Erythroblast (primary cell): ENCODE measurements at places on chromosomes 11 and 22.

GRCh38 chr11:78985663-78986062, 411.0 kb upstream of the NARS2 start:
- DNase-seq, result no peak

DNA sequence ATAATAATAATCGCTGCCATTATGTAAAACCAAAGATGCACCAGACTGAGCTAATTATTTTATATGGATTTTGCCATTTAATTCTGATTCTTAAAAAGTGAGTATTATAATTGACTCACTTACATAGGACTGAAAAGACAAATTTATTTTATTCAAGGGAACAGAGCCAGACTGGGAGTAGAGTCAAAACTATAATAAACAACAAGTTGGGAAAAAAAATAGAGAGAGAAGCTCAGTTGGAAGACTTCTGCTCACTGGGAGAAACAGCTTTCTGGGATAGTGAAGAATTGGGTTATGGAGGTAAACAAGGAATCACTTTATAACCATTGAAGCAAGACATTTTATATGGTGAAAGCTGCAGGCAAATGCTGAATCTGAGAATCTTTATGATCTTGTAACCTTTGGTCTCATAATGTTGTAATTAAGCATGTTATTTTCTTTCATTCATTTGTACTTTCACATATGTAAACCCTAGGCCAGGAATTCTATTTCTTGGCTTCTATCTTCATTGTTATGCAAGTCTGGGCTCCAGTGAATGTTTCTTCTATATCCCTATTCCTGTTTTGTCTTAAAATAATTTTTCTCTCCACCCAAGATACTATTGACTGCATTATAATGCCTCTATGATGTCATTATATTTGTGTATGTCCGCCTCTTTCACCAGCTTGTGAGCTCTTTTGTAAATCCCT, 725.3 kb upstream of the CCDC179 start:
- no peak for DNase-seq

DNA sequence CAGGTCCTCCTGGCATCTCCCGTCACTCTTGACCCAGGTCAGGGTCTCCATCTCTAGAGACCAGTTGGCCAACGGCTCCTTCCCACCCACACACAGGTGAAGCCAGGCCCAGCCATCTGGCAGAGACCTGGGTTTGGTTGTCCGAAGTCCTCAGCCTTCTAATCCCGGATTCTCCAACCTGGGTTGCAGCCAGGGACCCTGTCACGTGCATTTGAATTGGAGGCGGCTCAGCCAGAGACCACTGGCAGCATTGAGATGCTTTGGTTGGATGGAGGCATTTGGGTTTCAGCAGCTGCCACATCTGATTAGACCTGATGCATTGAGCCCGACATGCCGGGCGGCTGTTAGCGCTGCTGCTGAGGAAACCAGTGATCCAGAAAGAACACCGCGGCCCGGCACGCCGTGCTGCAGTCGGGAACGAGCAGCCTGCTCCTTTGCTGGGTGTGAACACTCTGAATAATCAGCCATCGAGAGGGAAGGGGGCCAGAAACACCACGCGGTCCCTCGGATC, 163.2 kb downstream of the BRD1 start:
- DNase-seq, result no peak

DNA sequence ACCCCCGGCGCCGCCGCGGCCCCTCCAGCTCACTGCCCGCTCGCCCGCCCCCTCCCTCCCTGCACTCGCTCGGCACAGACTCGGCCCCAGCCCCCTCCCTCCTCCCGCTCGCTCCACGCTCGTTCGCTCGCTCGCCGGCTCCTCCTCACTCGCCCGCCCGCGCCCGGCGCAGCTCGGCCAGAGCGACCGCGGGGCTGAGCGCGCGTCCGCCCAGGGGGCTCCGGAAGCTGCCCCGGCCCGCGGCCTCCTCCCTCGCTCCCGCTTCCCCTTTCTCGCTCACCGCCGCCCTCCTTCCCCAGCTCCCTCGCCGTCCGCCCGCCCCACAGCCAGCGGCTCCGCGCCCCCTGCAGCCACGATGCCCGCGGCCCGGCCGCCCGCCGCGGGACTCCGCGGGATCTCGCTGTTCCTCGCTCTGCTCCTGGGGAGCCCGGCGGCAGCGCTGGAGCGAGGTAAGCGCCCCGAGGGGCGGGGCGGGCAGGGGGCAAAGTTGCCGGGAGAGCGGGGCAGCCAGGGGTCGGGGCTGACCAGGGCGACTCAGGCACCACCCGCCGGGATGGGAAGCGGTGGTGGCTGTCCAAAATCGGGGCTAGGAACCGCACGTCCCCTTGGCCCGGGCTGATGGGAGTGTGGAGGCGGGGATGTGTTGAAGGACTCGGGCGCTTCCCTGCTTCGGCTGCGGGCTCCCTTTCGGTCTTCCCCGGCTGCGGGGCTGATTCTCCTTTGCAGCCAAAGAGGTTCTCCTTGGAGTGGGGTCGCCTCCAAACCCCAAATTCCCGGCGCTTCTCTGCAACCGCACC, at the start of gene SEZ6L:
Gene SEZ6L, plus strand, starts transcription at position 148 of the 797 bp plus-strand sequence. Its CDS starts 208 bp downstream, at position 356.
- DNase-seq, result no peak

DNA sequence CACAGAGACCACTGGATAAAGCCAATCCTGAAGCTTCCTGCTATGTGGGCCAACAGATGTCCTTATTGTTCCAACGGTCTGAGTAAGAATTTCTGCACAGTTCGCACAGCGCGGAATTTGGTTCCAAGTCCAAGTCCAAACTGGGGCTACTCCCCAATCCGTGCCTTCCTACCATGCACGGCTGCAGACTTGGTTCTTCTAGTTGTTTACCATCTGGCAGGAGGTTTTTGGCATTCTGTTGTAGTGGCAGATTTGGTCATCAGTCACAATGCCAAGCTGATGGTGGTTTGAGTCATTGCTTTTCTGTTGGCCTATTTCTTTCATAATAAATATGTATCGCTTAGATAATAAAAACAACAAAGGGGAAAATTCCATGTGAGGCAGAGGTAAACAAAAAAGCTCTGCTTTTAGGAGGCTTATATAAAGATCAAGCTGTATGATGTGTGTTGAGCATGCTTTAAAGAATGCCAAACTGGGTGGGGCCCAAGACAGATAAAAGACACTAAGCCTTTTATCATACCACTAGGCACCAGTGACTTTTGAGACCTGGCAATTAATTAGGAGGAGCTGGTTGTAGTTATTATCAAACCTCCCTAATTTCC, 52.5 kb upstream of the SYN3 start:
- no peak for DNase-seq

GRCh38 chr11:116777056-116777455, 4.3 kb upstream of the BUD13 start:
- peak; percentile 80 for DNase-seq

- DNase-seq, result no peak
Measured at GRCh38 chr22:26194877-26195276, 25.6 kb downstream of the SEZ6L start.

GRCh38 chr11:110903830-110904229, 191.6 kb upstream of the ARHGAP20 start:
- no peak for DNase-seq

GRCh38 chr11:5291207-5291838, 10.4 kb downstream of the OR51B4 start:
- DNase-seq, result peak; percentile 89
